ENCODE measurements at places on chromosomes 7 and 10.

GRCh38 chr7:84176716-84177115, 17.9 kb downstream of the SEMA3A start:
- DNase-seq = no peak

DNA sequence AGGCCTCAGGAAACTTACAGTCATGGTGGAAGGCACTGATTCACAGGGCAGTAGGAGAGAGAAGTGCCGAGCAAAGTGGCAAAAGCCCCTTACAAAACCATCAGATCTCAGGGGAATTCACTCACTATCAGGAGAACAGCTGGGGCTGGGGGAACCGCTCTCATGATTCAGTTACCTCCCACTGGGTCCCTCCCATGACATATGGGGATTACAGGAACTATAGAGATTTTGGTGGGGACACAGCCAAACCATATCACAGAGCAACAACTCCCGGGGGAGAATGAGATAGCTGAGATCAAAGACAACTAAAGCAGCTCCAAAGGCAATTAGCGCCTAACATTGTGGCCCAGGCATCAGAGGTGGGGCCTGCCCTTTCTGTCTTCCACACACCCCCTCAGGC, 85.4 kb upstream of the VOPP1 start:
- no peak for DNase-seq

DNA sequence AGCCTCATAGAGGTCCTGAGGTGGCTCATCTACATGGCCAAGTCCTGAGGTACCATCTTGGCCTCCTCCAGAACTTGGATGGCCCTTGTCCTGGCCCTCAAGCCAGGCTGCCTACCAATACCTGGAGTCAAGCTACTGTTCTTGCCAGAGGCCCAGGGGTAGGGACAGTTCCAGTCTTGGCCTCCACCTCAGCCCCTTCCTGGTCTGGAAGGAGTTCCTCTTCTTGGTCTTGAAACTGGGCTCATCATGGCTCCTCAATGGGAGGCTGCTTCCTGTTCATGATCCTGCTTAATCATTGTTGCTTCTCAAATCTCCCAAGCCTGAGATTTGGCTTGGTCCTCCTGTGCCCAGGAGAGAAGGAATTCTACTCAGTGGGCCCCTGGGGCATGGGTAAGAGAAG, 3.9 kb downstream of the HPS6 start:
- no peak for DNase-seq

GRCh38 chr10:4719036-4719435, 107.0 kb upstream of the AKR1E2 start:
- no peak for DNase-seq

GRCh38 chr10:115355162-115355760, 262.1 kb downstream of the ATRNL1 start:
- peak; percentile 25 for DNase-seq

DNA sequence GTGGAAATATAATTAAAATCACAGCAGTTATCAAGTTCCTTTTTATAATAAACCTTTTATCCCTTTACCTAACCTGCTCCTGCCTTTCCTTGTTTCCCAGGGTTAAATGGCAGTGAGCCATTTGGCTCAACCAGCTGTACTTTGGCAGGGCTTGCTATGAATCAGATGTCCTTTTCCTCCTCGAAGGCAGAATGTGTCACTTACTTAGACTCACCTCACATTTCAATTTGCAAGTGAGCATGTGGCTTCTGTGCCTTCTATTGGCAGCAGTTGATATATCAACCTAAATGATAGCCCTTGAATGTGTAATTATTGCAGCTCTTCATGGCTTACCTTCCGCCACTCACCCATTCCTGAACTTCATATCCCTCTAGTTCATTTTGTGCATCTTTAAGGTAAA, 301.7 kb downstream of the CSTF2T start:
- DNase-seq = peak; percentile 6
